Activated T-helper 17 cell treated with anti-CD3 and anti-CD28 coated beads, Interleukin-2, amount 50 U/mL, for 72 hours (primary cell): ENCODE measurements at places on chromosomes 3 and 15. TPM values are rescaled to one million over a fixed set of nuclear protein-coding genes. Genes with fewer than 3 reads are reported as not detected.

DNA sequence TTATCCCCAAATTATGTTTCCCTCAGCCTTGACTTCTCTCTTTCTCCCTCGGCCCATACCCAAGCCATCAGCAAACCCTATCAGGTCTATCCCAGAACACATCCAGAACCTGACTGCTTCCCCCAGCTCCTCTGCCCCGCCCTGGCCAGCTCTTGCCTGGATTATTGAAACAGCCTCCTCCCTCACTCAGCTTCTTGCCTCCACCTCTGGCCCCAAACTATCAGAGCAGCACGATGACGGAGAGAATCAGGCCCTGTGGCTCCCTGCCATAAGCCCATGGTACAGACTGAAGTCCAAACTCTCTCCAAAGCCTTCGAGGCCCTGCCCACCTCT is 105.3 kb upstream of the LINGO1 start:
- no peak for ATAC-seq

DNA sequence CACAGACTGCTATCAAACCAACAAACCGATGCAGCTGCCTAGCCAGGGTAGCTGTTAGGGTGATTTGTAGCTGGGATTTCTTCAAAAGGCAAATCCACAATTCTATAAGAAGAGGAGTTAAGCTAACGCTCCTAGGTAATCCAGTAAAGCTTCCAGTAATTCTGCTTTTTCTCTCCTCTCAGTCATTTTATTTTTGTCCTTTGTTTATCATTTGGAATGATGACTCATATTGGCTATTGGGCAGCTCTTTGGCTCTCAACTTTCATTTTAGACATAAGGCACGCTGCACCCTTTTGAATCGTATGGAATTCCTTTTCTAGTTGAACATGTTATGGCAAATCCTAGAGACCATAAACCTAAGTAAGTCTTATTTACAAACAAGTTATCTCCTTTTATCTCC is 53.2 kb upstream of the PPARG start:
- ATAC-seq = no peak

Gene GOLGA6L9
- 1.7 TPM for total RNA-seq

GRCh38 chr3:177978946-177979345 is 557.3 kb upstream of the KCNMB2 start:
- no peak for ATAC-seq

GRCh38 chr15:22895465-22896190 is 57.2 kb downstream of the NIPA2 start:
- ATAC-seq = peak; percentile 96

Gene TRIM71
- total RNA-seq = not detected

DNA sequence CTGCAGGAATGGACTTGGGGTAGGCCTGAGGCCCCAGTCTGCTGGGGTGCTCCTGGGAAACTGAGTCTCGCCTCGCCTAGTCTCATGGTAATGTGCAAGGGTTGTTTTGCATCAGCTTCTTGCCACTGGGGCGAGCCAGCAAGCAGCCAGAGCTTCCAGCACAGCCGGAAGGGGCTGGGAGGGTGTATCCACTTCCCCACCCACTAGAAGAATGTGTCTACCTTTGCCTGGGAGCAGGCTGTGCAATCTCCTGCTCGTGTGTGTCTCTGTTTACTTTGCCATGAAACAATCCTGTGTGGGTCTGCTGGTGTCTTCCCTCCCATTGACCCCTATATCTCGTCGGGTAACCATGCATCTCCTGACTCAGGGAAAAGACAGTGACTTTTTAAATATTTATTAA is 21.8 kb upstream of the ERICH6 start:
- ATAC-seq = no peak

- ATAC-seq = no peak
Observed at GRCh38 chr3:80051602-80051962, 283.8 kb upstream of the ROBO1 start.

- ATAC-seq = no peak
Observed at GRCh38 chr3:128362026-128362965, 104.4 kb downstream of the DNAJB8 start.

DNA sequence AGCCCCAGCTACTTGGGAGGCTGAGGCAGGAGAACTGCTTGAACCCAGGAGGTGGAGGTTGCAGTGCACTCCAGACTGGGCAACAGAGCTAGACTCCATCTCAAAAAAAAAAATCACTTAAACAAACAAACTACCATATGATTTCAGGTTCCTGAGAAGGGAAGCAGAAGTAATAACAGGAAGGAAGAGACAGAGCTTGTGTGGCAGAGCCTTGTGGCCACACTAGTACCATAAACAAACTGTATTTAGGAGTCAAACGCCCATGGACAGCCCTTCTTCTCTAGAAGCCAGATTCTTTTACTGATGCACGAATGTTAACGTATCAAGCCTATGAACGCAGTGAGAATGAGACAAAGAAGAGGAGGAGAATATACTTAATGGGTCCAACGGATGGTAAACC is 12.0 kb downstream of the MTMR10 start:
- no peak for ATAC-seq
